ENCODE measurements at places on chromosomes 5 and 9. TPM values are rescaled to one million over a fixed set of nuclear protein-coding genes. Genes with fewer than 3 reads are reported as not detected.

DNA sequence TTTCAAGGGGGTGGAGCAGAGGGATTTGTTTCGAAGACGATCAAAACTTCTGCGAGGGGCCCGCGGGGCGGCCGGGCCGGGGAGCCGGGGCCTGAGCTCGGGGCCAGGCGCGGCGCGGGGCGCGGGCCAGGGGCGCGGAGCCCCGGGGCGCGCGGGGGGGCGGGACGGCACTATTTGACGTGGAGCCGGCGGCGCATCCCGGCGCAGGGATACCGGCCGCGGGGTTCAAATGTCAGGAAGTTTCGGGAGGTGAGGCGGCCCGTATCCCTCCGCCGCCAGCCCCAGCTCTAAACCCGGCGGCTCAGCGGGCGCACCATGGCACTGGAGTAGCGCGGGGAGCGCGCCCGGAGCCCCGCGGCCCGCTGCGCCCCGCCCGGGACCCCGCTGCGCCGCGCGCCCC lies at the start of gene LMX1B:
TSS of gene LMX1B (plus strand) at position 278 of the 400 bp plus-strand sequence. CDS start 522 bp downstream, outside the sequence.
- DNase-seq, result no peak
- peaks cover 5% of the 10 kb centered on the region for H3K27me3 ChIP-seq
- H3K27ac ChIP-seq, result peak within 1 kb of the TSS; percentile 16
- no peaks in the 10 kb centered on the region for H3K36me3 ChIP-seq

- DNase-seq, result no peak
- no peaks in the 10 kb centered on the region for H3K36me3 ChIP-seq
- H3K4me3 ChIP-seq, result no peak overlapping the region
- H3K27me3 ChIP-seq, result no peaks in the 10 kb centered on the region
- no peak overlapping the region for H3K27ac ChIP-seq
Observed at GRCh38 chr9:134484479-134484878, 157.1 kb upstream of the COL5A1 start.

PIK3R1 gene
- 91.1 TPM for total RNA-seq

FCN1 gene
- 2.1 TPM for total RNA-seq

- no peaks in the 10 kb centered on the region for H3K27me3 ChIP-seq
- H3K36me3 ChIP-seq, result no peaks in the 10 kb centered on the region
- no peak overlapping the region for H3K27ac ChIP-seq
- H3K4me1 ChIP-seq, result no peaks in the 10 kb centered on the region
- DNase-seq, result no peak
- H3K4me3 ChIP-seq, result no peak overlapping the region
Observed at GRCh38 chr5:109956884-109957283, 267.2 kb downstream of the MAN2A1 start.

GRCh38 chr9:5582835-5583195 lies 46.1 kb upstream of the RIC1 start:
- no peaks in the 10 kb centered on the region for H3K36me3 ChIP-seq
- H3K4me3 ChIP-seq, result no peak overlapping the region
- H3K4me1 ChIP-seq, result no peaks in the 10 kb centered on the region
- no peak overlapping the region for H3K27ac ChIP-seq

- peak; percentile 64 for DNase-seq
- H3K4me3 ChIP-seq, result no peak overlapping the region
- H3K4me1 ChIP-seq, result no peaks in the 10 kb centered on the region
- no peak overlapping the region for H3K27ac ChIP-seq
- H3K27me3 ChIP-seq, result no peaks in the 10 kb centered on the region
Observed at GRCh38 chr9:81737871-81738507, 48.6 kb upstream of the TLE1 start.

DNA sequence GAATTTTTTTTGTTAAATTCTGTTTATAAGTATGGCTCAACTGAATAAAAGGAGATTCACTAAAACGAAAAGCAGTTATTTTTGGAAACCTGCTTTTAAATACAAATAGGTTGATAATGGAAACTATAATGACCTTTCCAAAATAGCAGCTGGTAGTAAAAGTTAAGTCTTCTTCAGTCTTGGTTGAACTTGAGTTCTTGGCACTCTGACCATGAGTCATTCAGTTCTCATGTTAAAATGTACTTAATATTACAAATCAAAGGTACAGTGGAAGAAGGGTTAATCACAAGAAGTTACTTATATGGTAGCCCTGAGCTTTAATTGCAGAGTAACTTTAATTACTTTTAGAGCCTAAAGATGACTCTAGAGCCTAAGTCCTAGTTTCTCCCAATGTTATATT lies 62.1 kb downstream of the KLF9 start:
- H3K4me3 ChIP-seq, result no peak overlapping the region
- no peaks in the 10 kb centered on the region for H3K27me3 ChIP-seq
- H3K27ac ChIP-seq, result peak overlapping the region; percentile 24

GRCh38 chr9:4284925-4285324 lies 14.9 kb downstream of the GLIS3 start:
- H3K27ac ChIP-seq, result no peak overlapping the region
- H3K27me3 ChIP-seq, result no peaks in the 10 kb centered on the region
- no peaks in the 10 kb centered on the region for H3K36me3 ChIP-seq
- H3K4me3 ChIP-seq, result no peak overlapping the region
- no peaks in the 10 kb centered on the region for H3K4me1 ChIP-seq

GOLM1 gene
- 12.4 TPM for total RNA-seq

DNA sequence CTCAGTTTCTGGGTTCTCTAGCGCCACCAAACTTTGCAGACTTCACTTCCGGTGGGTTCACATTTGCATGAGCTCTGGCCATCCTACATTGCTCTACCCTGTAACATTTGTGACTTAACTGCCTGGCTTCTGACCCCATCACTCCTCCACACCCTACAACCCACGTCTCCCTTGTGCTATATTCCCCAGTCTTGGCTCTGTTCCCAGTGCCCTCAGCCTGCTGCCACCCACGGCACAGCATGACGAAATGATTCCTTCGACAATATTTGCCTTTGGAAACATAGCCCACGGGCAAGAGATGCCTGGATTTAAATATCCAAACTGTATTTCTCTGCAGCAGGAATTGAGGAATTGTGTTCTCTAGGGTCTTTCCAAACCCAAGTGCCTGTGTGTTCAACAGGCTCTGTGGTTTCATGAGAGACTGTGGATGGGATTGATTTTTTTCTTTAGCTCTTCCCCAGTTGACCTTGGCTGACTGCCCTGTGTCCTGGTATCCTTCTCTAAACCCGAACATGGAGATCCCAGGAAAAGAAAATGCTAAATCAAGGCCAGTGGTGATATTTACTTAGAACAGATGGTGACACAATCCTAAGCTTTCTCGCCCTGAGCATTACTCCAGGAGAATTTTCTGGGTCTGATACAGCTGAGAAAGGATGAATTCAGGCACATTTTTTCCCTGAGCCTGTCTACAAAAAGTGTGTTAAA lies 44.4 kb upstream of the GRIA1 start:
- no peaks in the 10 kb centered on the region for H3K36me3 ChIP-seq
- no peak overlapping the region for H3K27ac ChIP-seq
- no peak for DNase-seq
- H3K27me3 ChIP-seq, result no peaks in the 10 kb centered on the region
- H3K4me3 ChIP-seq, result no peak overlapping the region

DNA sequence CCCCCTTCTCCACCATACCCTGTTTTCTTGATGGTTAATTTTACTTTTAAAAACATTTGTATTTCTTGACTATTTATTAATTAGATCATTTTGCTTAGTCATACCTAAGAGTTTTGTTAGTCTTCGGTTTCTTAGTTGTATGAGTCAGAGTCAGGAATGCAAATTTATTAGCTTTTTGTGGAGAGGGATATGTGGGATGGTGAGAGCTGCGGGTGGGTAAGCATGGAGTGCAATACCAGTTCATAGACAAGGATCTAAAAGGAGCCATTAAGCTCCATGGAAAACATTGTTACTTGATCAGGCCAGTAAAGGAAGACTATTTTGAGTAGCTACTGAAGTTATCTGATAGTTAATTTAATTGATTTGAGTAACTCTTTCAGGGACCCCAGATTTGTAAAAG lies 77.5 kb downstream of the ZSWIM6 start:
- no peaks in the 10 kb centered on the region for H3K36me3 ChIP-seq
- H3K27me3 ChIP-seq, result no peaks in the 10 kb centered on the region
- no peak overlapping the region for H3K4me3 ChIP-seq
- H3K27ac ChIP-seq, result no peak overlapping the region

DNA sequence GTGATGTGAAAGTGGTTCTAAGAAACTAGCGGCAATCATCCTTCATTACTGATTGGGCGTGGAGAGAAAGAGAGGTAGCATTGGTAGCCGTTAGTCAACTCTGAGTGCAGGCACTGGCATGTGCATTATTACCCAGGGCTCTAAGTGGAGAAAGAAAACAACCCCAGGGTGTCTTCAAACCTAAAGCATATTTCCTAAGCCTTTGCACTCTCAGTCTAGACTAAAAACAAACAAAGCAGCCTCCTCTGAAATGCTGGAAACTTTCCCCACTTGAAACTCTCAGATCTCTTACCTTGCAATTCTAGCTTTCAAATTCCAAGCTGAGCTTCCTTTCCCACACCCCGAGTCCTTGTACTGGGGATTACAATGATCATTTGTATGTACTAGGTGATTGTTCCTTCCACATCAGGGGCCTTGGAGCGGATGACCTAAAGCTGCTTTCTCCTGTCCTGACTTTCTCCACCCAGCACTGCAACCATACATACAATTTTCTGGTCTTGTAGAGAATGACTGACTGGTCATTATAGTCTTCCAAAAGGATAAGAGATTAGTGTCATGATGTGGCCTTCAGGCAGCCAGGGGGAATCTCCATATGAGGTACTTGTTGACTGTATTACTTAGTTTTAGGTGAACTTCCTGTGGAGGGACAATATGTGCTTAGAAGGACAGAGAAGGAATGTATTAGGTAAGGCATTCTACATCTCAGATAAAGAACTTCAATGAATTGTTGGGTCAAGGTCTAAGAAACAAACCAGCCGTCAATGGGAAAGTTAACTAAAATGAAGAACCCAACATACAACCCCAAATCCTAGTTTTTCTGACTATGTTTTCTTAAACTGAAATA lies 98.3 kb upstream of the CDKN2B start:
- no peaks in the 10 kb centered on the region for H3K27me3 ChIP-seq
- no peak for DNase-seq
- no peak overlapping the region for H3K4me3 ChIP-seq
- H3K4me1 ChIP-seq, result peaks cover 9% of the 10 kb centered on the region

GRCh38 chr5:113081881-113082546 lies 105.4 kb downstream of the DCP2 start:
- DNase-seq, result no peak
- no peak overlapping the region for H3K27ac ChIP-seq
- H3K36me3 ChIP-seq, result peaks cover 19% of the 10 kb centered on the region
- no peaks in the 10 kb centered on the region for H3K27me3 ChIP-seq
- H3K4me1 ChIP-seq, result no peaks in the 10 kb centered on the region

DNA sequence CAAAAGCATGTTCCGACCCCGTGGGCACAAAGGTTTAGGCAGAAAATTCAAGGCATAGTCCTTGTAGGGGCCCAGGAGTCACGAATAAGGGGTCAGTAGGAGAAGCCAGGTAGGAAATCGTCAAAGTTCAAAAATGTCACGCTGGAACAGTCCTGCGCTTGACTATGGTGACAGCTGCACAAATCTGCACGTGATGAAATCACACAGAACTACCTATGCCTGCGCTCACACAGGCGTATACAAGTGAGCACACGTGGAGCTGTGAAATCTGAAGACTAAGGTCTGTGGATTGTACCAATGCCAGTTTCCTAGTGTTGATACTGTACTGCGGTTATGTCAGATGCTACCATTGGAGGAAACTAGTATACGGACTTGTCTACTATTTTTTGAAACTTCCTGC lies 303.1 kb upstream of the PANK3 start:
- no peak overlapping the region for H3K27ac ChIP-seq
- H3K4me3 ChIP-seq, result no peak overlapping the region
- DNase-seq, result no peak
- no peaks in the 10 kb centered on the region for H3K27me3 ChIP-seq

- no peaks in the 10 kb centered on the region for H3K36me3 ChIP-seq
- no peaks in the 10 kb centered on the region for H3K27me3 ChIP-seq
- H3K4me3 ChIP-seq, result no peak overlapping the region
- no peak for DNase-seq
Observed at GRCh38 chr5:167877924-167878323, 413.5 kb upstream of the WWC1 start.

C5orf58 gene
- total RNA-seq, result not detected

- H3K36me3 ChIP-seq, result no peaks in the 10 kb centered on the region
- no peak overlapping the region for H3K27ac ChIP-seq
- no peaks in the 10 kb centered on the region for H3K27me3 ChIP-seq
- no peak for DNase-seq
- no peaks in the 10 kb centered on the region for H3K4me1 ChIP-seq
Observed at GRCh38 chr5:114332925-114333324, 28.9 kb upstream of the KCNN2 start.

GRCh38 chr9:306907-307306 lies 92.2 kb downstream of the DOCK8 start:
- H3K27me3 ChIP-seq, result no peaks in the 10 kb centered on the region
- no peak for DNase-seq
- H3K27ac ChIP-seq, result no peak overlapping the region
- H3K4me1 ChIP-seq, result no peaks in the 10 kb centered on the region
- no peaks in the 10 kb centered on the region for H3K36me3 ChIP-seq
- no peak overlapping the region for H3K4me3 ChIP-seq

Data from right atrium auricular region (tissue), 2 donors.